ENCODE measurements at places on chromosomes 4 and X. TPM values are rescaled to one million over a fixed set of nuclear protein-coding genes. Genes with fewer than 3 reads are reported as not detected.

GRCh38 chrX:74814681-74815080, 110.6 kb downstream of the NEXMIF start:
- DNase-seq, result no peak

The RTL9 gene
- 0.13 TPM for total RNA-seq

The AKAP14 gene
- total RNA-seq, result not detected

The HMGN5 gene
- 1.8 TPM for total RNA-seq

DNA sequence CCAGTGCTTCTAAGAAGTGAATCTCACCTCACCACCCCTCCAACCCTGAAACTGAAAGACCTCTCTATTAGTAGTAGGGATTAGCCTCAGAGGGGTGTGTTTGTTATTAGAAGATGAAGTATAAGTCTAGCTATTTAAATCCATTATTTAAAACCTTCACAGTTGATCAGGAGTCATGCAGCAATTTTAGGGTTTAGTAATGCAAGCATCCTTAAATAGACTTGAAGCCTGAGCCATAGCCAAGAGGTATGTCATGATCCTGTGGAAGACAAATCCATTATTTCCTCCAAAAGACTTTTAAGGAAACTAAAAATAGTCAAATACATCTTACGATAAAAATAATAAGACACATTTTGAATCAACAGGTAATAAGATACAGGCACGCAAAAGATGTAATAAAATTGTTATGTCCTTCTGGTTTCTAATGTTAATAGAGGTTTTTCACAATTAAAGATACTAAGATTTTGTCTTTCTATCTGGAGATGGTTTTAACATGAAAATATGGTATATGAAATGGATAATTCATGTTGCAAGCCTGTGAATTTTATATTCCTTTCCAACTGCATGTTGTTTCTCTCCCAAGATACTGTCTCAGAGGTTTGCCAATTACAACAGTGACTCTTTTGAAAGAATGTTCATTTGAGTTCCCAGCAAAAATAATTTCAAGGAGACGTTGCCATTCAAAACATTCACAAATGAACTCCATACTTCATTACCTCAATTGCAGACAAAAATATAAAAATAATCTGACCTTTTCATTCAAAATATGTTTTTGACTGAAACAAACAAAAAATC, 68.0 kb downstream of the LUZP4 start:
- no peak for DNase-seq

DNA sequence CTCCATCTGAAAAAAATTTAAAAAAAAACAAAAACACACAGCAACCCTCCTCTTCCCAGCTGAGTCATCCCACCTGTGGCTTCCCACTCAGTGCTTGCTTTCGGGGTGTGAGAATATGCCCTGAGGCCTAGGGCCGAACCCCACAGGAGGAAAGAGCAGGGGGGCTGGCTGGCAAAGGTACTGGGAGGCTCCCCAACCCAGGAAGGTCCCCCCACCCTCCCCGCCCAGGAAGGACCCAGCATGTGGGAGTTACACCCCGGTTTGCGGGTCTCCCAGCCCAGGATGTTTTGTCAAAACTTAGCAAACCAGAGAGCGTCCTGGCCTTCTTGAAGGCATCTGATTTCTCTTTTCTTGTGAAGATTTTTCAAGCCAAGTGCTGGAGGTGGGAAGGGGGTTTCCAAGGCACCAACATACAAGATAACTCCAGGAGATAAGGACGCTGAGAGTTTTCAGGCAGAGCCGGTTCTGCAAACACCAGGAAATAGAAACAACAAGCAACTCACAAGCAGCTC, 25.7 kb upstream of the CSF2RA start:
- no peak for DNase-seq

- peak; percentile 71 for DNase-seq
Measured at GRCh38 chrX:149570668-149571067, 16.6 kb downstream of the MAGEA9B start.

DNA sequence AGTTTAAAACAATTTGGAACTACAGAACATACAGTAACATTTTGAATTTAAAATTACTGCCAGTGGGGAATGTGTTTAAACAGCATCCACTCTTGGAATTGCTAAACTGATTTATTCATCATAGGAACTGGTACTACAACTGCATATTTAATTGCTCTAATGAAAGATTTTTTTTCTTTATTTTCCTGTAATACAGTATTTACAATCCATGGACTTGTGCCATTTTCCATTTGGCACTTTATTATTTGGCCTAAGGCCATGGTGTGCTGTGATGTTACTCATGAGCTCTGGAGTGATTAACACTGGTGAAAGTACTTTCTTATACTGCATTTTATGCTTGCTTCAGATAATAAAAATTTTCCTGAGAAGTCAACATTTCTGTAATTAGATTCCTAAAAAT, 69.7 kb upstream of the NUDT6 start:
- DNase-seq, result no peak

The RGN gene
- total RNA-seq, result 0.29 TPM

DNA sequence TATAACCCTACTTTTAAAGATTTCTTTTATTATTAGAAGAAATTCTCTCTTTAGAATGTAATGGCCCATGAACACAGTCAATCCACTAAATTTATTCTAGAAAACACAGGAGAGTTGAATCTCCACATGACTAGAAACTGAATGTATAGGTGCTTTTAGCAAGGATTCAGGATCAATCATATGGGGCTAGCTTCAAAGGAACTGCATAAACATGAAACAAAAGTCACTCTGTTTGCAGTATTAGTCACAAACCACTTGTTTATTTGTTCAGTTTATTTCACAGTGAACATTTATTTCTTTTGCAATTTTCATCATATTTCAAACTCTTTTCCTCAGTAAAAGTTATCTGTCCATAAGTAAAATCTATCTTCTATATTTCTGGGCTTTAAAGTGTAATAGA, 1604.6 kb downstream of the PCDH18 start:
- DNase-seq, result peak; percentile 21

GRCh38 chr4:2427383-2428334, 8.9 kb downstream of the CFAP99 start:
- DNase-seq, result no peak

DNA sequence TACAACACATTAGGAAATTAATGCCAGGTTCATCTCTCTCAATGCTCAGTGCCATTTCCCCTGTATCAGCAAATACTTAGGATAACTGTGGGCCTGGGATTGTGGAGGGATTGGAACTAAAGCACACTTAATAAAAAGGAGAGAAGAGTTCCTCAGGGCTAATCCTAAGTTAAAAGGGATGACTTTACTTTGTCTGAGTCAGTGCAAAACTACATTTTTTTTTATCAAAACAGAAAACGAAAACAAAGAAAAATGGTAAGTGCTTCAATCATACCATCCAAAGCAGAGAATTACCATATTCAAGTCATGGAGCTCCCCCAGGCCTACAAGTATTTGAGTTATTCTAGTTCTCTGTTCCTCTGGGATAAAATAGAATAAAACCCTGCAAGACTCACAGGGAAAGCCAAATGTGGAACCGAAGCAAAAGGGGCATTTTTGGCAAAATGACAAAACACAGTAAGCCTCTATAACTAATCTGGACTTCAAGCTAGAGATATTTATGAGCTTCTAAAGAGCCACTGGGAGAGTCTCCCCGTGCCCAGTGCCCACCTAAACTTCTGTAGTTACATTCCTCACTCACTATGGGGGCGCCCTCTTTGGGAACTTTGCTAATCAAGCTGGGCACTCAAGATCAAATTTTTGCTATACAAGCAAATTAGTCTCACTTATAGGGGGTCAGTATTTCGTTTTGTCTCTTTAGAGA, 53.4 kb downstream of the PALLD start:
- DNase-seq, result no peak

The TEX13B gene
- not detected for total RNA-seq

DNA sequence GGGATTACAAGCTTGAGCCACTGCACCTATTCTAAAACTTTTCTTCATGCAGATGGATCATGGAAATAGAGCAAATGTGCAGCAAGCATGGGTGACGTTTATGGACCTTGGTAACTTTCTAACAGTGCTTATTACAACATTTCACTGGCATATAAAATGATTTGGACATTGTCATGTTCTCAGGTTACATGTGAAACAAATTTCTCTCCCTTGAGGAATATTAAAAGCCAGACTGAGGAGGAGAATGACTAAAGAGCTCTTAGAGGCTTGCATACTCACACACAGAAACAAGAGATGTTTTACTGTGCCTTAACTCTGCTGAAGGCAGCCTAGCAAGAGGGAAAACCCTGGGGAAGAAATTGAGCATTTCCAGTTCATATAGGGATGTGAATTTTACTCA, 38.6 kb upstream of the GPR101 start:
- no peak for DNase-seq

DNA sequence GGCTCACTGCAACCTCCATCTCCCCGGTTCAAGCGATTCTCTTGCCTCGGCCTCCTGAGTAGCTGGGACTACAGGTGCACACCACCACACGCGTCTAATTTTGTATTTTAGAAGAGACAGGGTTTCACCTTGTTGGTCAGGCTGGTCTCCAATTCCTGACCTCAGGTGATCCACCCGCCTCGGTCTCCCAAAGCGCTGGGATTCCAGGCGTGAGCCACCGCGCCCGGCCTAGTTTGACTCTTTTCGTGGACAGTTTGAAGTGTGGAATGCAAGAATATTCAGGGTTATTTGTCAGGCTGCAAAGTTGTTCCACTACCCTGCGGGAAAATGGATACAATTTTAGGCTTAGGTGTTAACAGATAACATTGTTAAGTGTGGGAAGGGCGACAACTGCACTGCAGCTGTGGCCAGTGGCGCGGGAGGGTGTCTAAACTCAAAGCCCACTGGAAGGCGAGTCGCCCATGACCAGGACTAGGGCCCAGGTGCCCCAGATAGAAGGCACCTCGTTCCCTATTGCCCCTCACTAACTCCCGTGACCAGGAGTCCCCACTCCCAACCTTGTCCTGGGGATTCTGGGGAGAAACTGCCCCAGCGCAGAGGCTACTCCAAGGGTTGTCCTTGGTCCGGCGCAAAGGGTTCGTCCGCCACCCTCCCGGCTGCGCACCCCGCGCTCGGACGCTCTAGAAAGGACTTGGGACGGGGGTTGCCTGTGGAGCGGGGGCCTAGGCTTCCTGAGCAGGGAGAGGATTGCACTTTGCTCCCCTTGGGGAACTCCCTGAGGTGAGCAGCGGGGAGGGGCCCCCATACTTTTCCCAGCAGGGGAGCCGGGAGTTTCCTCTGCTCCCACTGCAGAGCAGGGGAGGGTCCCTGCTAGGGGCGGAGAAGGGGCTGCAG, 1.1 kb upstream of the CD99 start:
- DNase-seq, result no peak

The PHOX2B gene
- total RNA-seq, result not detected

DNA sequence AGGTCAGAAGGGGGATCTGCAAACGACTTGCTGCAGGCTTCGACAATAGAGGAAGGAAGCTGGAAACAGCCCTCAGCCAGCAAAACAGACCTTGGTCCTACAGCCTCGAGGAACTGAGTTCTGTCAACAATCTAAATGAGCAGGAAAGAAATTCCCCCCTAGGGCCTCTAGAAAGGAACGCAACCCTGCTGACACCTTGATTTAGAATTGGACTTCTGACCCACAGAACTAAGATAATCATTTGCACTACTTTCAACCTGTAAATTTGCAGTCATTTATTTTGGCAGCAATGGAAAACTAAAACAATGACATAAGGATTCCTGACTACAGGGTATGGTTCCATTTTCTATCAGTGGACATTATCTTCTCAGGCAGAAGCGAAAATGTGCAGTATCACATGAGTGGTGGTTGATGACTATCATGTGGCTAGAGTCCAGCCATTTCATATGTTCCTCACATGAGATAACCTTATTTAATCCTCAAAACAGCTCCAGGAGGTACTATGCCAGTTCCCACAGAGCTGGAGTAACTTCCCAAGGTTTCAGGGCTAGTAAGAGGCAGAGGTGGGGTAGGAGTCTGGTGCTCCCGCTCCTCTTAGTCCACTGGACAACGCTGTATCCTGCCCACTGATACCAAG, 61.6 kb downstream of the SAT1 start:
- DNase-seq, result peak; percentile 89

- no peak for DNase-seq
Measured at GRCh38 chr4:52036886-52037530, 1.1 kb downstream of the SGCB start.

GRCh38 chrX:129566073-129566472, 26.0 kb downstream of the OCRL start:
- DNase-seq, result no peak

- no peak for DNase-seq
Measured at GRCh38 chr4:38785041-38785790, 2.4 kb upstream of the TLR10 start.

DNA sequence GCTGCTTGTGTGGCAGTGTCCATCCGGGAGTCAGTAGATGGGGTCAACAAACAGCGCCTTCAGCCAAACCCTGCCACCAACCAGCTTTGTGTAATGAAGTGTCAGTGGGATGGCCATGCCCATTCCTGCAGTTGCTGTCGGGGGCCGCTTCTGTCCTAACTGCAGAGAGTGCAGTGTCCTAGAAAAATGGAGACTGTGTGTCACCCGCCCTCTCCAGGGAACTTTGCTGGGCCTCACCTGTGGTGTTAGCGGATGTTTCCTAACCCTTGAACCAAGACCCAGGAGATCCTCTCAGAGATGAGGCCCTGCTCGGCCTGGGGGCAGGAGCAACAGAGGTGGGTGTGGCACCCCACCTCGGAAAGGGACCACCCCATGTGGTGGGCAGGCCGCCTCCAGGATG, 35.3 kb upstream of the HGFAC start:
- DNase-seq, result no peak

DNA sequence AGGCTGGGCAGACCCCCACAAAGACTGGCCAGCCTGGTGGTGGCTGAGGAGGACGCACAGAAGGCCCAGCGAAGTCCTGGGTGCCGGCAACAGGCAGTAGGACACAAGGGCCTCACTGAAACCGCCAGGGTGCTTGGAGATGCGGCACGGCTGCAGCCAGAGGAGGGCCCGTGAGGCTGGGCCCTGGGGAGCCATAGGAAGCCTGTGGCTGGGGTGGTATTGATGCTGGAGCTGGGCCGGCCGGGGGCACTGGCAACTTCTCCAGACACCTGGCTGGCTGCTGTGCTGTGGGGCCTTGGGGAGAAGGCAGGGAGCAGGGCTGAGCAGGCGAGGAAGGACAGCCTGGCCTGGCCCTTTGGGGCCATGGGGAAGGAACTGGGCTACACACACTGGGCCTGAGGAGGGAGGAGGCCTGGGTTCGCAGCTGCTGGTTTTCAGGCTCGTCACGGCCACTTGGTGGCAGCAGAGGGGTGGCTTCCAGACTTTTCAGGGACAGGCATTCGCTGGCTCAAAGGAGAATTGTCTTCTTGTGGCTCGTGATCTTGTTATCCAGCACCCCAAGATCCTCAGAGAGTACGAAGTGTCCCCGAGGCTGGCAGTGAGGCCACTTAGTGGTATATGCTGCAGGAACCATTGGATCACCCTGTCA, 37.2 kb downstream of the ATP2B3 start:
- DNase-seq, result peak; percentile 58

GRCh38 chr4:89610236-89610635, 226.7 kb downstream of the SNCA start:
- DNase-seq, result no peak

DNA sequence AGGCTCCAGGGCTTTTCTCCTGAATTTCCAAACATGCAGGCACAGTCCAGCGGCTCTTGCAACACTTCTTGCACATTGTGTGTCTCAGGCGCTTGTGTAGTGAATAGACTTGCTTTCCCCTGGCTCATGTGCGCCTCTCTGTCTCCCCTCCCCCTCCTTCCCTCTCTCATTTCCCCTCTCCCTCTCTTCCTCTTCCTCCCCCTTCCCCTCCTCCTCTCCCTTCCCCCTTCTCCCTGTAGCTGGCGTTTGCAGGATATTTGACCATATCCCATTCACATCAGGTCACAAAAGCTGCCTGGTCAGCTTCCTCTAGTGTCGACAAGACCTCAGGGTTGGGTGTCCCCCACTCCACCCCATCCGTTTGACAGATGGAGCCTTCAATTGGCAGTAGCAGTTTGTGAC, 2.4 kb downstream of the CHST7 start:
- no peak for DNase-seq
